ENCODE measurements at places on chromosomes 6 and 20.

GRCh38 chr20:58752565-58752964, 60.0 kb downstream of the NPEPL1 start:
- no peak for DNase-seq

- DNase-seq = no peak
These were observed 44.1 kb upstream of the EDN1 start for GRCh38 chr6:12245763-12246718.

GRCh38 chr6:155454008-155454407, 1.6 kb downstream of the NOX3 start:
- no peak for DNase-seq

DNA sequence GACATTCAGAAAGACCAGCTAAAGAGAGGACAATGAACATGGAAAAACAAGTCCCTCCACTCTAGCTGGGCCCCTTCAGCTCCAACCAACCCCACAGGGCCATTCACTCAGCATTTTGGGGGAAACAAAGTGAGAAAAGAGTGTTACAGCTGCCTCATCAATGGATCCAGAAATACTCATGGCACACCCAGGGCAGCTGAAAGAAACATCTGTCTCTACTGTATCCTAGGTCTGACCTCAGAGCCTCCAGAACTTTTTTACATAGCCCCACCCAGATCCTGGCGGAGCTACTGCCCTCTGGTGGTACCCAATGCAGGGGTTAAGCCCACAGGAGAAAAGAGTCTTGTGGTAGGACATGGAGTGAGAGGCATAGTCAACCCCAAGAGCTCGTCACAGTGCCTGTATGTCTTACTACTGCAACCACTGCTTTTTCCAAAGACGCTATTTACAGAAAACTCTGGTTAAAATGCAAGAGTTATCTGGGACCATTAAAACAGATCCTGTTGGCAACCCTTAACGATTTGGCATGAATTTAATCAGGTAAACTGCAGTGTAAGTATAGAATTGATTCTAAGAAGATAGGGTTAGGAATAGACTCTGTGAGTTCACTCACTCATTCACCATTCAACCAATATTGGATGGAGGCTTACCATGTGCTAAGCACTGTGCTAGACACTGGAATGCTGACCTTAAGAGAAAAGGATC, 37.4 kb upstream of the FAM83C start:
- DNase-seq = no peak
